ENCODE measurements at places on chromosomes 13 and 19. TPM values are rescaled to one million over a fixed set of nuclear protein-coding genes. Genes with fewer than 3 reads are reported as not detected.

The KEAP1 gene
- 68.8 TPM for total RNA-seq

DNA sequence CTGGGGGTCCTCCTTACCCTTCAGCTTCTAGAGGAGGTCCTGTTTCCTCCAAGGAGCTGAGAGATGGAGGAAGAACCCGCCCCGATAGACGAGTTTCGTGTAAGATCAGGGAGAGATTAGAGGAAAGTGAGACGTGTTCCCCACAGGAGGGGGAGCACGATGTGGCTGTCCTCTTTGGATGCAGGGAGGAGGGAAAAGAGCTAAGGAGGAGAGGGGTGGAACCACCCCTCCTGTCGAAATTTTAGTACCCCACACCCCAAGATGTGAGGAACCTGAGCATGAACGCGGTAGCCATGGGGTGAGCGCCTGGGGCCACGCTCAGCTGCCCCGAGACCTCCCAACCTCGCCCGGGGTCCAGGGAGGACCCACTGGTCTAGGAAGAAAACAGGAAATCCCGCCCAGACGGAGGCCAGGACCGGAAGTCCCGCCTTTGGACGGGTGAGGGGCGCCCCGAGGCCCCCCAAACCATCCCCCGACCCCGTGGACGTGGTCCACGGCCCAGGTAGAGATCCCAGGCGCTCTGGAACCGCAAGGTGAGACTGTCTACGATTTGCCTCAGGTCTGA is 1.2 kb downstream of the AKT1S1 start:
- H3K27ac ChIP-seq: no peak overlapping the region
- peaks cover 6% of the 10 kb centered on the region for H3K36me3 ChIP-seq
- no peak overlapping the region for H3K4me3 ChIP-seq
- H3K4me1 ChIP-seq: peaks cover 31% of the 10 kb centered on the region
- no peak for DNase-seq

DNA sequence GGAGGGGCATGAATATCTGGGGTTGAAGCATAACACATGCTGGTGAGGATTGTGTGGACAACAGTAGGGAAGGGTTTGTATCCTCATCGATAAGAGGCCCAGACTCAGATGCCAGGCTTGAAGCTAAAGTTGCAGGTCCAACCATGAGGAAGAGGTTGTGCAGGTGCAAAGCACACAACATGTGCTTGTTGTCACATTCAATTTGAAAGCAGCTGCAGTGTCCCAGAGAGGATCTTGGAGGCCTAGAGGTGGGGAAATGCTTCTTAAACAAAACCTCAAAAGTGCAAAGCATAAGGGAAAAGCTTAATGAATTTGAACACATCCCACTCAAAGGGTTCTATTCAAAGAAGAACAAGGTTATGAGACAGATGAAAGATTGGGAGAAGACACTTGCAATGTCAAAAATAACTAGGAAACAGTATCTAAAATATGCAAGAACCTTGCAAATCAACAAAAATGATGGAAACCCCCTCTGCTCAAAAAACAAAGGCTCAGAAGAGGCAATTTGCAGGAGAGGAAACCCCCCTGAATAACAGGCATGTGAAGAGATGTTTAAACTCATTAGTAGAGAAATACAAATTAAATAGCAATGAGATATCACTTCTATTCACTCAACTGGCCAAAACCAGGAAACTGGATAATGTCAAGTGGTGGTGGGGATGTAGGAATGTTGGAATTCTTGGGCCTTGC is 187.1 kb downstream of the KATNAL1 start:
- H3K27me3 ChIP-seq: no peaks in the 10 kb centered on the region
- peak overlapping the region; percentile 65 for H3K27ac ChIP-seq
- peaks cover 78% of the 10 kb centered on the region for H3K4me1 ChIP-seq
- DNase-seq: no peak
- H3K4me3 ChIP-seq: peak overlapping the region; percentile 71

GRCh38 chr13:46839399-46839798 is 42.4 kb upstream of the ESD start:
- H3K4me1 ChIP-seq: no peaks in the 10 kb centered on the region
- H3K27ac ChIP-seq: no peak overlapping the region
- peaks cover 9% of the 10 kb centered on the region for H3K27me3 ChIP-seq
